ENCODE measurements at places on chromosomes 11 and 22.

- DNase-seq: no peak
Measured at GRCh38 chr11:26717771-26718170, 4.1 kb downstream of the SLC5A12 start.

GRCh38 chr11:19789835-19790710, 77.4 kb downstream of the NAV2 start:
- DNase-seq: no peak

DNA sequence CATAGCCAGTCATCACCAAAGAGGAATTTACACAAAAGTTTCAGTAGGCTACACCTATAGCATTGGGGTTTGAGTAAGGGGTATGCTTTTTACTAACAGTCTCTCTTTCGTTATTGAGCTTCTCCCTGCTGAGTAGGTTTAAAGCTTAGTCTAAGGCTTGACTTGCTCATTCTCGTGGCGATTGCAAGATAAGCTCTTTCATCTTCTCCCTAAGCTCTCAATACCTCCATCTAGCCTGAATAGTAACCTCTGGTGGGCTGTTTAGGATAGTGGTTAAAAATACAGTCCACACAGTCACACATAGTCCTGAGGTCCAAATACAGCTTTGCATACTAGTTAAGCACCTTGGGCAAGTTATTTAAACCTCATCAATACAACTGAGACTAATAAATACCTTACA, 65.6 kb downstream of the IMMP1L start:
- DNase-seq: no peak

DNA sequence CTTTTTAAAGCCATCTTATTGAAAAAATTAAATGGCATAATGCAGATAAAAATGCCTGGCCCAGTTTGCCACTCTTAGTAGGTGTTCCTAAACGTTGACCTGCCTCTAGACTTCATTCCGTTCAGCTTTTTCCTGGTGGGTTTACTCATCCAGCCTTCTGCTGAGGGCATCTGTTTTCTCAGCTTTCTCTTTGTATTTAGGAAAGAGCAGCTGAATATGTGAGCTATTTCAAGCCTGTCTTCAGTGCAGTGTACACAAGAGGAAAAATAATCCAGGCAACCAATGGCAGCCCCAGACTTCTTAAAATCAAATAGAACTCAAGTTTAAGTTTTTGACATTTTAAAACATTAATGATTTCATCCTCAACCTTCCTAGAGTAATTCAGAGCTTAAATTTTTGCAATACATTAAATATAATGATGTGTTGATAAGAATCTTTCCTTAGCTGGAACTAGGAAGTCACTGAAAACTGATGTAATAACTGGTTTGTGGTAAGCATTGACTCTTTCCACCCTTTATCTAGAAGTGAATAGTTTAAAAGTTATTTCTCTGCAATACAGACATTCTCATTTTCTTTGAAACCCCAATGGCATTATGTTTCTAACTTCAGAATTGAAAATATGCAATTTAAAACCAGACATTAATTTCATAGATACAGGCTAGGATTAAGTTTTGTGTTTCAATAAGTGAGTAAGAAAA, 165.4 kb downstream of the AASDHPPT start:
- no peak for DNase-seq

GRCh38 chr11:78194490-78194889, 5.8 kb downstream of the USP35 start:
- peak; percentile 44 for DNase-seq

DNA sequence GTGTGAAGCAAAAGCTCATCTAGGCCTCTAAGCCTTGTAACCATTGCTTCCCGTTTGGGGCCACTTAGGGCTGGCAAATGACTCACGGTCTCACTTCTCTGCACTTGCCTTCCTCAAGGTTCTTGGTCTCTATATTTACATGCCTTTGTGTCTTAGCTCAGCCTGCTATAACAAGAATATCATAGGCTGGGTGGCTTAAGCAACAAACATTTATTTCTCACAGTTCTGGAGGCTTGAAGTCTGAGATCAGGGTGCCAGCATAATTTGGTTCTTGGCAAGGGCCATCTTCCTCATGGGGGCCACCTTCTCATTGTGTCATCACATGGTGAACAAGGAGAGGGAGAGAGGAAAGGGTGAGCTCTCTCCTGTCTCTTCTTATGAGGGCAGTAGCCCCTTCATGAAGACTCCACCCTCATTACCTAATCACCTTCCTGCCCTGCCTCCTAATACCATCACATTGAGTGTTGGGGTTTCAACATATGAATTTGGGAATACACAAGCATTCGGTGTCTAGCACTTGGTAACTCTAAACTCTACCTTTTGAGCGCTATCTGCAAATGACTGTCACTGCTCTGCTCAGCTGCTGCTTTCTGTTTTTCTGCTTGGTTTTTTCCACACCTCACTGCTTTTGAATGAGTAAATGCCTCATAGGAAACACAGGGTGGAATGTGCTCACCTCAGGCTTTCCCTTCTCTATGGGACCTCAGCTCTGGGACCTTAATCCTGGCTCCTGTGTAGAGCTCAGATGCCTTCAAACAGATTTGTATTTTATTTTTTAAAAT, 16.2 kb upstream of the ME3 start:
- no peak for DNase-seq

GRCh38 chr22:29345932-29346331, 30.4 kb upstream of the RASL10A start:
- DNase-seq: no peak

- no peak for DNase-seq
Measured at GRCh38 chr11:25775603-25776002, 556.3 kb upstream of the ANO3 start.

DNA sequence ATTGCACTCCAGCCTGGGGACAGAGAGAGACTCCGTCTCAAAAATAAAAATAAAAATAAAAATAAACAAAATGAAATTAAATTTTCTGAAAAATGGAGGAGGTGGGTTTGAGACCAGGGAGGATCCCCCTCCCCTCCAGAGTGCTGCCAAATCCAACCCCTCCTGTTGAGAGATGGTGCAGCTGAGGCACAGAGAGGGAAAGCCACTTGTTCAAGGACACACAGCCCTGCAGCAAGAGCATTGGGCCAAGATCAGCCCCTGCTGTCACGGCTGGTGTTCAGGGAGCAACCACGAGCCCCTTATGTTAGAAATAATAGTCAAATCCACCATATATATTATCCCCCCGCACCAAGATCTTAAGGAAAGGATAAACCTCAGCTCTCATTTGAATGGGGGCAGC, 2.7 kb downstream of the MYO18B start:
- no peak for DNase-seq

Data from mammary epithelial cell (primary cell).